ENCODE measurements at places on chromosomes 1 and 21.

DNA sequence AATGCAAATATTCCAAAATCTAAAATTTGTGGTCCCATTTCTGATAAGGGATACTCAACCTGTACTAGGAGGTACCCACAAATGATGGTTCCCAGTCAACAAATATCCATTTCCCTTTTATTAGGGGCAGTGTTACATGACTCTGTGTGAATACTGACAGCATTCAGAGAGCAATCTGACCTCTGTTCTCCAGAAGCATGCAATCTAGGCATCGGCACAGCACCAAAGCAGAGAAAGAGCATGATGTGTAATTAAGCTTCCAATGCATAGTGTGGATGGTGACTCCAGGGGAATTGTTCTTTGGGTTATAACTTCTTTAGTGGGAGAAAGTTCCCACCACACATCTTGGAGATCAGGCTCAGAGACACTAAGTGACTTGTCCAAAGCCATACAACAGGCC is 71.6 kb downstream of the ELAVL4 start:
- no peak for DNase-seq

- DNase-seq, result no peak
Observed at GRCh38 chr21:17682924-17683323, 70.2 kb upstream of the BTG3 start.

DNA sequence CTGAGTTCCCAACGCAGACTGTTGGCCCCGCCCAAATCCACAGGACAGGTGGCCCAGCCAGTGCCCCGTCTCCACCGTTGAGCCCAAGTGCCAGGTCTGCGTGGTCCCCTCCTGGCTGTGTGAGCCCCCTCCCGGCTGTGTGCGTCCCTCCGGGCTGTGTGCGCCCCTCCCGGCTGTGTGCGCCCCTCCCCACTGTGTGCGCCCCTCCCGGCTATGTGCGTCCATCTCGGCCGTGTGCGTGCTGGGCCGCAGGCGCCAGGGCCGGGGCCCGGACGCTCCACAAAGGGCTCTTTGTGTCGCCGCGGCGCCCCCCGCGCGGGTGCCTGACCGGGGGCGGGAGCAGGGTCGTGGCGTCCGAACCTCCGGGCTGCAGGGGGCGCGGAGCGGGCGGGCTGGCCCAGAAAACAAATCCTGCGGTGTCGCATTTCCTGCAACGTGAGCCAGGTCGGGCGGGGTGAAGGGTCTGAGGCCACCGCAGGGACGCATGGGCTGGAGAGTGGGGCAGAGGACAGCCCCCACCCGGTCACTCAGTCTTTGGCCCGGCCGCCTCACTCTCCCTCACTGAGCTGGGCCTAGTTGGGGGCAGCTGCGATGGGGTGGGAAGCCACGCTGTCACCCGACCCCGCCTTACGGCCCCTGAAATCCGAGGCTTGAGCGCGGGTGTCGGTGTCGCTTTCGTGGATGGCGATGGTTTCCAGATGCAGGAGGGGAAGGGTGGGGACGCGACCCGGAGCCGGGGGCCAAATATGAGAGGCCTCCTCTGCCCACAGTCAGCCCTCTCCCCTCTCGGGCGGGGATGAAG is 18.8 kb downstream of the TNFRSF25 start:
- DNase-seq, result no peak

- DNase-seq, result no peak
Observed at GRCh38 chr1:188888386-188888785, 1589.3 kb downstream of the BRINP3 start.

DNA sequence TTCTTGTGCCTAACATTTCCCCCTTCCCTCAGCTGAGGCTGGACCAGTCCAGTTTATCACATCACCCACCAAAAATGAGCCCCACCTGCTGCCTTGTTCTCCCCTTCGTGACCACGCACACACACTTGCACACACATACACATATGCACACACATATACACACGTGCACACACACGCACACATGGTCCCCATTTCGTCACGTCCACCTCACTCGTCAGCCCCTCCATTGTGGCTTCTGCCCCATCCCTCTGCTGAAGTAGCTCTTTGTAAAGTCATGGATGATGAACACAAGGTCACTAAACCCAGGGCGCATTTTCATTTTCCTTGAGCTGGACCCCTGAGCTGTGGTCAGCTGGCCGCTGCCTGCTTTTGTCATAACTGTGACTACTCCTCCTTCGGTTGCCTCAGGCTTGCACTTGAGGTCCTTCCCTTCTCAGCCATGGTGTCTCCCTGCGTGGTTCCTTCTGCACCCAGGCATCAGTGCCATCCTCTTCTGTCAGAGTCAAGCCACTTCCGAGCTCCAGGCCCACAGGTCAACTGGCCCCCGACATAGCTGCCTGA is 93.8 kb downstream of the SYT2 start:
- no peak for DNase-seq

GRCh38 chr1:226762988-226763904 is 24.2 kb upstream of the ITPKB start:
- DNase-seq, result no peak

GRCh38 chr1:40438391-40439015 is 11.8 kb upstream of the ZFP69B start:
- peak; percentile 24 for DNase-seq

GRCh38 chr1:152411134-152411533 is 2.9 kb downstream of the CRNN start:
- DNase-seq, result no peak

Measured in LoVo (cell line).